ENCODE measurements at places on chromosomes 11 and 22.

- DNase-seq, result no peak
These were observed 2.0 kb downstream of the ARVCF start for GRCh38 chr22:20014526-20015186.

DNA sequence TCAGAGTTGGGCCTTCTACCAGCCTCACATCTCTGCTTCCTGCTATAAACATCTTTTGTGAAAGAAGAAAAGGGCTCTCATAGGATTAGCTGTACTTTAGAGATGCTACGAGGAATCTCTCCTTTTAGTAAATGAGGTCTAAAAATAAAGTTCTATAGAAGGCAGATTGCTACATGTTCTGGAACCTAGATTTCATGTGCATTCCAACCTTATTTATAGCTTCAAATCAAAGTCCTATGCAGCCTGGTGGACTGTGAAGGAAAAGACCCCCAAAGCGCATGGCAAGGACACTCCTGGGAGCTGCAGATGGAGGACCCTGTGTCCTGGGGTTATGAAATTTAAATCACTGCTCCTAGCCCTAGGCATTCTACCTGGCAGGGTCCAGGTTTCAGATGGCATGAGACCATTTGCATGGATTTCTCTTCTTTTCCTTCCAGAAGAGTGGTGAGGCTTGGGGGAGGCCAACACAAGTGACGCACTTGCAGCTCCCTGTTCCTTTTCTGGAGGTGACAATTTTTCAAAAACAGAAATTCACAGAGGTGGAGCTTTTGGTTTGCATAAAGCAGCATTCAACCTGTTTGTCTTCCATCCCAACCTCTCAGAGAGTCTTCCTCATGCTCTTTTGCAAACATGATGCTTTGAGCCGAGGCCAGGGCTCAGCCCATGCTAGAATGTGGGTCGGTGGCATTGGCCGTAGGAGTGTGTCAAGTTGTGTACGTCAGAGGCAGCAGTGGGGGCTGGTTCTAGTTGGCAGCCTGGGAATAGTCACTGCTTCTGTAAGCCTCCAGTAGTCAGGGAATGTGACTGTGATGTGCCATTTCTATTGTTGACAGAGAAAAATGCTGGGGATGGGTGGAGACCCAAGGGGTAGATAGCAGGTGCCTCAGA lies 6.3 kb downstream of the CRY2 start:
- no peak for DNase-seq

- peak; percentile 77 for DNase-seq
These were observed at the start of gene VWA5A for GRCh38 chr11:124114942-124115781. TSS of gene VWA5A (plus strand) at chr11:124115450. CDS start at chr11:124117512, 2,062 bp downstream.

- DNase-seq, result no peak
These were observed 66.1 kb downstream of the ARL14EP start for GRCh38 chr11:30388957-30389356.

DNA sequence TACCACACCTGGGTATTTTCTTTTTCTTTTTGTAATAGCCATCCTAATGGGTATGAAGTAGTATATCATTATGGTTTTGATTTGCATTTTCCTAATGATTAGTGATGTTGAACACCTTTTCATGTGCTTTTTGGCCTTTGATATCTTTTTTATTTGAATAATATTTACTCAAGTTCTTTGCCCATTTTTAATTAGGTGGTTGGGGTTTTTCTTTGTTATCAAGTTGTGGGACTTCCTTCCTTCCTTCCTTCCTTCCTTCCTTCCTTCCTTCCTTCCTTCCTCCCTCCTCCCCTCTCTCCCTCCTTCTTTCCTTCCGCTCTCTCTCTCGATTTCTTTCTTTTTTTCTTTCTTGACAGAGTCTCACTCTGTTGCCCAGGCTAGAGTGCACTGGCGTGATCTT lies 75.0 kb upstream of the PDGFD start:
- DNase-seq, result no peak

- peak; percentile 34 for DNase-seq
These were observed 5.9 kb upstream of the CNTF start for GRCh38 chr11:58616594-58616993.

DNA sequence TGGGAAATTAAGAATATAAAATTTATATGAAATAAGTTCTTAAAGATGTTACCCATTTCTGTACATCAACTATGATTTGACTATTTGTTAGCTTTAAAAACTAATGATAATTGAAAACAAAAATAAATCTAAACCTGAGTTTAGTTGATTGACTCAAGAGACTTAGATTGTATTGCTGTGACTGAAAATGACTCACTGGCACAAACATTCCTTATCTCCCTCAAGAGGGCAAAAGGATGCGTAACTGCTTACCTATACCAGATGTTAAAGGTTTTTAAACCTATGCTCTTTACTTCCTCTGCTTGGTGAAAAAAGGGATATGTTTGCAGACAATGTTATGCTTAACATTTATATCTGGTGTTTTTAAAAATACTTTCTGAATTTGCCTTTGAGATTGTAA lies 30.3 kb downstream of the ATM start:
- no peak for DNase-seq

- DNase-seq, result no peak
These were observed 161.5 kb downstream of the WNT11 start for GRCh38 chr11:76044750-76045320.

DNA sequence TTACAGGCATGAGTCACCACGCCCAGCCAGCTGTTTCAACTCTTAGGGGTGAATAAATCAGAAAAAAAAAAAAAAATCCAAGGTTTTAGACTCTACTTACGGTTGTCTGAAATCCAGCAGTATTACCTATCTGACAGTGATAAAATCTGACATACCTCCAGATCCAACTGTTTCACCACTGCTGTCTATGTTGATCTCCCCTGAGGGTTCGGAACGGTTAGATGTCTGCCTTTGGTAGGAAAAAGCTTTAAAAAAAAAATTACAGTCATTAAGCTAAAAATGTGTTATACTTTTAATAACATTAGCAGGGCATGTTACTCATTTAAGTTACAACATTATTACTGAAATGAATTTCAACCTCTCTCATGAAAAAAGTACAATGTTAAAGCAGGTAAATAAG lies 21.1 kb downstream of the NCAPD3 start:
- DNase-seq, result no peak

GRCh38 chr22:32255726-32256125 lies 579 bp upstream of the SLC5A4 start:
- no peak for DNase-seq

- DNase-seq, result no peak
These were observed 1.5 kb downstream of the IL17RA start for GRCh38 chr22:17086296-17086695.

DNA sequence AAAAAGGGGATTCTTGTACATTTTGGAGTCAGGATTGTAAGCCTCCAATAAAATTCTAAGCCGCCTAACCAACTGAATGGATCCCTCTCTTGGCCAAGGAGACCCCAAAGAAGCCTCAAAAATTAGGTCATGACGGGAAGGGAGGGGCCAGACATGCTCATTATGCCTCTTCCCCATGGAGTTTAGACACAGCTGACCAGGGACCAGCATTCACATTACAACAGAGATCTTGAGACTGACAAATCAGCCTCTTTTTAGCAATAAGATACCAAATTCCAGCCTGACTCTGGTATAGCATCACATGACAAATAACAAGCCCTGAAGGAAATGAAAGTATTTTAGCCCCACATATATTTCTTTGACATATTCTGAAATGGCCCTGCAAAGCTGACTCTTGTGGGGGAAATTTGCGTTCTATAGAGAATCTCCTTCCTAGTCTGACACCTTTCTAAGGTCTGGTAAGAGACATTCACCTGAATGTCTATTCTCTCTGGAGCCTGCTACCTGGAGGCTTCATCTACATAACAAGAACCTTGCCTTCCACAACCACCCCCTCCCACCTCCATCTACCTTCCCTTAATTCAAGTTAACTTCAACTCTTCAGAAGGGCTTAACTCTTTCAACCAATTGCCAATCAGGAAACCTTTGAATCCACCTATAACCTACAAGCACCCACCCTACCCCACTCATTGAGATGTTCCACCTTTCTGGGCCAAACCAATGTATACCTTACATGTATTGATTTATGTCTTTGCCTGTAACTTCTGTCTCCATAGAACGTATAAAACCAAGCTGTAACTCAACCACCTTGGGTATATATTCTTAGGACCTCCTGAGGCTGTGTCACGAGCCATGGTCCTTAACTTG lies 10.3 kb downstream of the GAL start:
- DNase-seq, result no peak

GRCh38 chr11:130611791-130612251 lies 163.4 kb downstream of the ADAMTS15 start:
- DNase-seq, result no peak

DNA sequence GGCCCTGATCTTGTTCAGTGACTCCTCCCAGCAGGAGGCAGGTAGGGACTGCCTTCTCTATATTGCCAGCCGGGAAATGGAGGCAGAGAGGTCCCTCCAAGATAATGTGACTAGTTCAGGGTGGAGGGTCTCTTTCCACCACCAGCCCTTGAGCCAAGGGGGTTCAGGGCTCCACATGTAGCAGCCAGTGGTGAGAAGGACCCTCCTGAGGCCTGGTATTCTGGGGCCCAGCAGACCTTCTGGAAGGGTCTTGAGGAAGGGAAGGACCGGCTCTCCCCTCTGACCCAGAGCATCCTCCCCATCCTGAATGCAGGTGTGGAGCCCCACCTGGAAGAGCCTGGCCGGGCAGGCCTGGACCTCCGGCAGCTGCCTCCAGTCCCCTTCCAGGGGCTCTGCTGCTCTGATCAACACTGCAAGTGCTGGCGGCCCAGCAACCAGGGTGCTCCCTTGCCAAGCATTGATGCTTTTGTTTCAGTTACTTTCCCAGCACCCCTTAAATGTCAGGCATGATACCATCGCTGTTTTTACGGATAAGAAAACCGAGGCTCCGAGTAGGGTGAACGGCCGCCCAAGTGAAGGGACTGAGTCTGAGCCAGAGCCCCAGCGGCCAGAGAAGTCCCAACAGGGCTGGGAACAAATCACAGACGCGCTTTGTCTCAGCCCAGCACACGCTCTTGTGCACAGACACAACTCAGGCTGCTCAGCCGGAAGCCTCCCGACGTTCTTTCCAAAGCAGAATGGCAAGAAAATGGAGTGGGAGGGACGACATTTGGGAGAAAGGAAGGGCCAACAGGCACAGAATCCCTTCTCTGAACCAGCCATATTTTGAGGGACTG lies 38.8 kb downstream of the DKK3 start:
- DNase-seq, result no peak

DNA sequence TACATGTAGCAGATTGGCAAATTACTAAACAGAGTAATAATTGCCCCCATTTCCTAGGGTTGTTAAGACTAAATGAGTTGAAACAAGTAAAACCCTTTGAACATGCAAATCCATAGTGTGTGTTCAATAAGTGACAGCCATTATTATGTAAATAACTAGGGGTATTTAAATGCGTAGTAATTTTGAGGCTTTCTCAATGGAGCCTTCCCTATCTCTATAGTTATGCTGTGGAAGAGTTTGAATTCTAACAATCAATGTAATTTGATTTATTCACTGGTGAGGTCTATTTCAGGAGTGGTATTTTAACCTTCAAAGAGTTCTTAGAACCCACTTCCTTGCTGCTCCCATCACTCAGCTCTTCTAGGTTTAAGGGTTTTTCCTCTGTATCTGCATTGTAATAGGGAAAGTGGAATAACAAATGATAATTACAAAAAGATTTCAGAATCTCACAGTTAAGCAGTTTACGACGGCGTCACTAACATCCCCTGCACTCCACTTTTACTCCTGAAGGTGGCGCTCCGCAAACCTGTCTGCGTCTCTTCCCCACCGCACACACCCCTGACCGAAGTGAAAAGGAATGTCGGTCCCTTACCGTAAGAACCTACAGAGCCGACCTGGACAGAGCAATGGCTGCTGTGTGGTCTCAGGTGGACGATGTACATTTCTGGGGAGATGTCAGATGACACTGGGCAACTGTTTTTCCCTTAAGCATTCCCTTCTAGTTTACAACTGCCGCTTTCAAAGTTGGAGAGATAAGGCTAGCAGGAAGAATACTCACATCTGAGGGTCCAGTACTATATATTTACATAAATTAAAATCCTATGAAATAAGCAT lies 80.8 kb downstream of the ZC3H12C start:
- peak; percentile 57 for DNase-seq

DNA sequence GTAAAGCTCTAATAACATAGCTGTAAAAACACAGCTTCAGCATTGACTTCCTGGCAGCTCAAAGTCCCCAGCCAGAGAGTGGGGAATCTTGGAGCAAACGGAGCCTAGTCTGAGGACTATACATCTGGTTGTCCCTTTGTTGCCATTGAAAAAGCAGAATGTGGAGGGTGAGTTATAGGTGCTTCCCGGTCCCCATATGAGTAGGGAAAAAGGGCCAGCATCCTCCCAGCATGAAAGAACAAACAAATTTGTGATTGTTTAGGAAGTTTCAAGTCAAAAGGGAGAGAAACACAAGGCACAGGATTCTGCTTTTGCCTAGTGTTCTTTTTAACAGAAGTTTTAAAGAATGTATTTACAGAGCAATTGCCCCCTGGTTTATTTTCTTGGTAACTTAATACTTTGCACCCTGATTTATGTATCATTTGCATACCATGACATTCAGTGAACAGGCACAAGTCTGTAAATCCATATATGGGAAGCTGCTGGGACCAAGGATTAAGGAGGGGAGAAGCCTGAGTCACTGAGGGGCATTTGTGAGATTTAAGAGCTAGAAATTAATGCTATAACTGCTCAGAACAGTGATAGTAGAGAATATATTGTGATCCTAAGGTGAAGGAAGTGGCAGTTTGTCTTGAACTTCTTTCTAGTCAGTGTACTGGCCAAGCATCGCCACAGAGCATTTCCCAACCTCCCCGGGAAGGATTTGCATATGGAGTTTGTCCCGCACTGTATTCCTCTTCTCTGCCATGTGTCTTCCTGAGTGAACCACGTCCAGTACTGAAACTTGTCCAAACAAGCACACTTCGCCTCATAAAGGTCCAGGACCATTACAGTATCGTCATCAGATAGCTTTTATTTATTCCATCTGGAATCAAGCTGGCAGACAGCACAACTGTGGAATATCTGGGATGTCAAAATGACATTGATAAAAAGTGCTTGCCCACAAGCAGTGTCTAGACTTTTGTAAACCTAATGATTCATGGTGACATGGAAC lies 103.0 kb downstream of the DBX1 start:
- no peak for DNase-seq

GRCh38 chr11:115539844-115540243 lies 35.6 kb upstream of the CADM1 start:
- no peak for DNase-seq

- peak; percentile 57 for DNase-seq
These were observed 13.3 kb downstream of the ARHGAP1 start for GRCh38 chr11:46686886-46687795.

DNA sequence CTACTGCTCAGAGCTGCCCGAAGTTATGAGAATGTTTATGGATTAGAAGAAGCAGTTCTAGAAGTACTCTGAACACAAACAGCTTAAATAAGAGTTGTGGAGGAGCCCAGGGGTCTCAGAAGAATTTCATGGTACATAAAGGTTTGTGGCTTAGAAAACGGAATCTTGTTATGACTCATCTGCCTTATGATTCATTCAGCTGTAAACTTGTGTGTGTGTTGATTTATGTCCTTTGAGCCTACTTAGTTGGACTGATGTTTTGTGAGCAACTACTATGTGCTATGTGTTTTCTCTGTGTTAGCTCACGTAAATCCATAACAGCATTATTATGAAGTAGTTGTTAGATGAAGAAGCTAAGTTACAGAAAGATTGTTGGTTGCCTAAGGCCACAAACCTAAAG lies 203.7 kb downstream of the PGR start:
- no peak for DNase-seq

GRCh38 chr11:78684377-78684776 lies 109.7 kb upstream of the NARS2 start:
- DNase-seq, result no peak

- no peak for DNase-seq
These were observed 418.6 kb downstream of the MN1 start for GRCh38 chr22:27382947-27383346.

All from uterus (tissue), 4 donors.